Activated CD8-positive, alpha-beta memory T cell treated with anti-CD3 and anti-CD28 coated beads for 4 hours (primary cell): ENCODE measurements at places on chromosomes 16 and 17.

- no peak for DNase-seq
Observed at GRCh38 chr16:79369796-79370195, 230.7 kb downstream of the MAF start.

- no peak for DNase-seq
Observed at GRCh38 chr17:82134101-82134500, 36.1 kb upstream of the FASN start.

DNA sequence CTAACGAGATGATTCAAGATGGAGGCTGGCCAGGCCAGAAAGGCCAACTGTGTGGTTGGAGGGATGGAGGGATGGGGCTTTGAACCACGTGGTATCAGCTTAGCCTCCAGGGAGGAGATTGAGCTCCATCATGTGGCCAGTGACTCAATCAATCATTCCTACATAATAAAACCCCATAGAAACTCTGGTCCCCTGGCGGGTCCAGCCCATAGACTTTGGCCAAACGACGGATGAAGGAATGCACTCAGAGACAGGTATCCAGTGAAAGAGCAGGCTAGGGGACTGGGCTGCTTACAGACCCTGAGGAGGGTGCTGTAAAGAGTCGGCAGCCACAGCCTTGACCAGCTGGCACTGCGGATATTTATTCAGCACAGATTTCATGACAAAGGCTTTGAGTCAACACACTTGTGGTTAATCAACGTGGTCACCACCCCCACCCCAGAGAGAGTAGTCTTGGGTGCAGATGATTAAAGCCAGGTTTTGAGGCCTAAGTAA is 308.7 kb upstream of the TNRC6C start:
- DNase-seq = no peak

GRCh38 chr17:44906763-44907728 is 7.8 kb upstream of the EFTUD2 start:
- no peak for DNase-seq

DNA sequence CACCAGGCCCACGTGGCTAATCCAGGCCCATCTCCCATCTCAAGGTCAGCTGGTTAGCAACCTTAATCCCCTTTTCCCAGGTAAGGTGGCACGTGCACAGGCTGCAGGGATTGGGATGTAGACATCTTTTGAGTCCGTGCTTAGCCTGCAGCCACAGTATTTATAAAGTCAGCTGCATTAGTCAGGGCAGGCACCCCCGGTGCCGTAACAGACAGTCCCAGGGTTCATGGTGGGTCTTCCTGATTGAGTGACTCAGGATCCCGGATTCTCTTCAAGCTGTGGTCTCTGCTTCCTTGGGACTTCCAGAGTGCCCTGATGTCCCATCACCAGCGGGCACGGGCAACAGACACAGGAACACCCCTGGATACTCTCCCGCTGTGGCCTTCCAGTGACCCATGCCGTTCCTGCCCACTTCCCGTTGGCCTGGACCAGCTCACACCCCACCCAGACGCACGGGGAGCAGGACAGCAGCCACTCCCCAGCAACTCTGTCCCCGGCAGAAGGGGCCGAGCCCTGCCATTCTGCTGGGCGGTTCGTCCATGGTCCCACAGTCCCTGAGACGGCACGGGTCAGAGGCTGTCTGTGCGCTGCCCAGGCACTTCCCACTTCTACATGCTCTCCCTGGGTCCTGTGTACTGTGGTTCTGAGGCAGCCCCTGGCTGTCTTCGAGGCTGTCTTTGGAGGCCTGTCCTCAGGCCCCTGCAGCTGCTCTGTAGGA is 248.6 kb upstream of the GSE1 start:
- no peak for DNase-seq

DNA sequence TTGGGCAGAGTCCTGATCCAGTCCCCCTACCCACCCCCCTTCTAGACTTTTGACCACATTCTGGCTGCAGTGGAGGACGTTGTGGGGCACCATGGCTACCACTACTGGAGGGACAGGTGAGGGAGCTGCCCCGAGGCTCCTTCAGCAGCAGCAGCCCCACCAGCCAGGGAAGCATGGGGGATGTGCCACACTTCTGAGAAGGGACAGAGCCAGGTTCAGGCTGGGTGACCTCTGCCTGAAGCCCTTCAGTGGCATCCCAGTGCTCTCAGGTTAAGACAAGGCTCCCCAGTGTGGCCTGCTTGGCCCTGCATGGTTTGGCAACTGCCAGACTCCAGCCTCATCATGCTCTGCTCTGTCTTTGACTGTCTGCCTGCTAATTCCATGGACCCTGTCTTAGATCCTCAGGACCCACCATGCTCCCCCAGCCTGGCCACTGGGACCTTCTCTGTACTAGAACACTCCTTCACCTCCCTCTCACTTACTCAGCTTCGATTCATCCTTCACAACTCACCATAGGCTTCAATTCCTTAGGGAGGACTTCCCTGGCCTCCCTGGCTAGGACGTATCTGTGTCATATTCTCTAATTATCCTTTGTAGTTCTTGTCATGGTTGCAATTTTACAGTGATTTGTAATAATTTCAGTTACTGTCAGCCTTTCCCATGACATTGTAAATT is 8.8 kb downstream of the SLC9A5 start:
- no peak for DNase-seq

DNA sequence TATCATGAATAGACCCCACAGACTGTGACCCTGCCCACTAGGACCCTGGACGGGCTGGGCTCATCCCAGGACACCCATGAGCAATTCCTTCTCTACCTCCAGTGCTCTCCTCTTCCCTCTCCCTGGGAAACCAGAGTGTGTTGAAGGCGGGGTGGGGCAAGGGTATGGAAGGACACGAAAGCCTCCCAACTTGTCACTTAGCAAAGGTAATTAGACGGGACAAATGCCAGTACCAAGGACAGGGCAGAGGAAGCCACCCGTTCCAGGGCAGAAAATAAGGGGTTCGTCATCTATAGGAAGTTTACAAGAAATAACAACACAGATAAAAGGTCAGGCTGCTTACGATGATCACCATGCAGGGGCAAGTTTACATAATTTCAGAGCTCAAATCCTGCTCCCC is 4.9 kb upstream of the EPX start:
- no peak for DNase-seq

GRCh38 chr17:12409082-12409481 is 256.6 kb upstream of the MYOCD start:
- no peak for DNase-seq

- no peak for DNase-seq
Observed at GRCh38 chr16:17037499-17037898, 433.3 kb downstream of the XYLT1 start.

DNA sequence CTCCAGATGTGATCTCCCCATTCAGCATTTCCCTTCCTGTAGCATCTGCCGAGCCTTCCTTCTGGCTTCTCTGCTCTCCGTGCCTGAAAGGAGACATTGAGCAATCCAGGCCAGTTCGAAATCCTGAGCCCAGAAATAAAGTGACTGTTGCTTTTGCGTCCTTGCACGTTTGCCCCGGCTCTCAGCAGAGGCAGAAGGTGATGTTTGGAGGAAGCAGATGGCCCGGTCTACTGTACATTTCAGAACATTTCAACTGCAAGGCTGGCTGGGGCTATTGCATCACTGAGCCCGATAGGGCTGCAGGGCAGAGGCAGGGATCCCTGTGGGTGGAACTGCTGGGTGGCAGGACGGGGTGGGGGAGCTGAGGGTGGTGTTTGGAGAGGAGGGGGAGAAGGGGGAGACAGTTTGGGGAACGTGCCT is 29.4 kb downstream of the IRF8 start:
- DNase-seq = no peak

DNA sequence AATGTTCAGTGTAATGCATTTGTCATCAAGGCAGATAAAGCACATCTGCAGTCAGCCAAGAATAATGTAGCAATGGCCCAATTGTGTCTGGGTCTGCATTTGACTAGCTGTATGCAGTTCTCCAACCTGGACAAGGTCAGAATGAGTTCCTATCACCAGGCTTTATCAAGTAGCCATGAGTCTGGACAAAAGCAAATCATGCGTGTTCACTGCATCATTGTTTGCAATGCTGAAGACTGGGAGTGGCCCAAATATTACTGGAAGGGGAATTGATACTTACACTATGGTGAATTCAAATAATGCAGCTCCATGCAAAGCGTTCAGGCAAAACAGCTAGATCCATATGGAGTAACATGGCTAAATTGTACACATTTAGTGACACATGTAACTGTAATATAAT is 250.9 kb downstream of the TOX3 start:
- DNase-seq = no peak

DNA sequence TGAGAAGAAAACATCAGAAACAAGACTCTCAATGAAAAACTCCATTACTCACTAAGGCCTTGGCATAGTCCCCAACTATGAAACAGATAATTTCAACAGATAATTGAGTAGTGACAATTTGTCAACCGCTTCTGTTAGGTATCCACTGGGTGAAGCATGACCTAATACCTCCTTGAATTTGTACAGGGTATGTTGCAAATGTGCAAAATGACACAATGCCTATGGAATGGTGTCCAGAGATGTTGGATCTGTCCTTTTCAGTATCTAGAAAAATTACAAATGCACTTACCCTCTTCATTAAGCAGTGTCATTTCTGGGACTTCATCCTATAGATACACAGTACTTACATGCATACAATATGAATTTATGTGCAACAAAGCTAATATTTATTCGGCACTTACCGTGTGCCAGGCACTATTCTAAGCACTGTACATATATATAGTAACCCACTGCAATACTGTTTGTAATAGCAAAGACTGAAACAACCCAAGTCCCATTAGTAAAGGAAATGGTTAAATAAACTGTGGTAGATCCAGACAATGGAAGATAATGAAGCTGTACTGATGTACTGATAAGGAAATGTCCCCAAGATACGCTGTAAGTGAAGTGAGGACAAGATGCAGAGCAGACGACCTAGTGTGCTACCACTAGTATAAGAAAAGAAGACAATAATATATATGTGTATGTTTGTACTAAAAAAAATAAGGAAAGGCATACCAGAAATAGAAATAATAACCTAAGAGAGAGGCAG is 21.4 kb upstream of the SLC6A4 start:
- DNase-seq = no peak

DNA sequence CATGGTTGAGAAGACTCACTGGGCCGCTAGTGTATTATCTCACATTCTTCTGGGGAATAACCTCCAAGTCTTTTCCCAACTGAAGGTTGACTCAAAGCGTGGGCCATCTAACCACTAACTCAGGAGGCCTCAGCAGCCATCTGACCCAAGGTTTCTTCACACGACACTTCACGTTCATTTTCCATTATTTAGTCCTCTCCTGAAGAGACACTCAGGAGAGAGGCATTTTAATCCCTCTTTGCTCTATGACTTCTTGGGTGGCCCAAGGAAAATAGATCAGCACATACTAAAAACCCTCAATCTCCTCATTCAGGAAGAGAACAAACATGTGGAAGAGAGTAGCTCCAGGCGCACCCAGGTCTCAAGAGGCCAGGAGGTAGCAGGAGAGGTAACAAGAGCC is 252.8 kb upstream of the FOXF1 start:
- no peak for DNase-seq

DNA sequence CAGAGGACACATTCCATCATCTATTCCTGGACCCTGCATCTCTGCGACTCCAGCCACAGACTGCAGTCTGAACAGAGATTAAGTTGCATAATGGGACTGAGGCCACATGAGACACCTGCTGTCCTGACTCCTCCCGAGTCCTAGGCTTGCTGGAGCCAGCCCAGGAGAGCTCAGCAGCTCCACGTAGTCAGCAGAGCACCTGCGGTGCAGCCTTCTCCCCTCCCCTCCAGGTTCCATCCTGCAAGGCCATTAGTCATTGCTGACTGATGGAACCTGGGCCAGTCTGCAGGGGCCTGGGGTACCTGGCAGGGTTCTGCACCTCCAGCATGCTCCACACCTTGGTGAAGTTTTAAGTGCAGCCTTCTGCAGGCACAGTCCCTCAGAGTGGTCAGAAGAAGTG is 76.7 kb downstream of the PLD6 start:
- DNase-seq = no peak

DNA sequence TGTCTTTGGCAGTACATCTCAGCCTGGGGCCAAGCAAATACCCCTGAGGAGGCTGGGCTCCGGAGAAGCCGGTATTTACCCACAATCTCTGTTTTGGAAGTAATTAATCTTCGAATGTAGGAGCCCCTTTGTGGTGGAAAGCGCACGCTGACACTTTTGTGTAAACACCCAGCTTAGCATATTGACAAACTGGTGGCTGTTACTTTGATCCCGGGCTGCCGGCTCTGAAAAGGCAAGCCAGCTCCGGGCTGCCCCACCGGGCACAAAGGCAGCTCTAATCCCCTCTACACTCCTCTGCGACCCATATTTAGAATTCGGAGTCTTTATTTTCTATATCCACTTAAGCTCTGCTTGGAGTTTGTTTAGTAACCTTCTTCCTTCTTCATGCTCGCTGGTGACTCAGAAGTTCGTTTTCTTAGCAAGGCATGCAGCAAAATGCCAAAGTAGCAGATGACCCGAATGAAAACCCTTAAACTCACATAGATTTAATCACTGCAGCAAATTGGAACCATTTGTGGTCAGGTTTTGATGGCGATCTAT is 144.0 kb upstream of the IRX3 start:
- no peak for DNase-seq

DNA sequence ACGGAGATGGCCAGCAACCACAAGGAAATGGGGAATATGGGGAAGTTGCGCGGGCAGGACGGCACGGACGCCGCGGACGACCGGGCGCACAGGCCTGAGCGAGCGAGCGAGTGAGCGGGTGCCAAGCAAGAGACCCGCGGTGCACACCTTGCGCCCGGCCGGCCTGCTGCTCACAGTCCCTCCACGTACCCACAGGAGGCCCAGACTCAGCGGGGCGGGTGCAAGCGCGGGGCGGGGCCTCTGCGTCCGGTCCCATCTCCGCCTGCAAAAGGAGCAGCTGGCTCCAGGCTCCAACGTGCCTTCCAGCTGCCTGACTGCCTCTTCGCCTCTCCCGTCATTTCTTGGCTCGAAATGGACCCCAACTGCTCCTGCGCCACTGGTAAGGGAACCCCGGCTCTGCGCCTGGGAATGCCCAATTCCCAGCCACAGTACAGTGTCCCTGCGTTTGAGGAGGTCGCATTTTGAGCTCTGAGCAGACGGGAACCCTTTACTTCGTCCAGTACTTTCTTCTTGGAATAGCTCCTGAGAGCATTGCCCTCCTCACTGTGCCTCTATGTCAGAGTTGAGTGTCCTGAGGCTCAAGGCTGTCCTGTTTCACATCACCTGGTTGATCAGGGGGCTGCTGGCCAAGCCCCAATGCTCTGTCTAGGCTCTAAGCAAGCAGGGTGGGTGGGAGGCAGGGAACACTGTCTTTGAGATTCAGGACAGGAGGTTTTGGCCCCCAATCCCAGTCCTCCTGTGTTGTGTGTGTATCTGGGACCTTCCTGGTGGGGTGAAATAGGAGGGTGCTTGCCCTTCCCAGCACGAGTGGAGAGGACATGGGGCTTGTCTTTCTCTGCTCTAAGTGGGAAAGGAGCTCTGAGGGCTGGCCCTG is 8.1 kb upstream of the MT1E start:
- DNase-seq = no peak

- no peak for DNase-seq
Observed at GRCh38 chr16:31458073-31458843, 1.0 kb upstream of the ARMC5 start.

- no peak for DNase-seq
Observed at GRCh38 chr17:79888811-79889634, 49.8 kb upstream of the CBX4 start.
